NCI-H187 treated with DMSO at 0.1 percent for 48 hours (cell line): ENCODE measurements at places on chromosomes 12 and 14.
A peak's percentile ranks its signal among the peaks of the same experiment; 100 is the strongest.

DNA sequence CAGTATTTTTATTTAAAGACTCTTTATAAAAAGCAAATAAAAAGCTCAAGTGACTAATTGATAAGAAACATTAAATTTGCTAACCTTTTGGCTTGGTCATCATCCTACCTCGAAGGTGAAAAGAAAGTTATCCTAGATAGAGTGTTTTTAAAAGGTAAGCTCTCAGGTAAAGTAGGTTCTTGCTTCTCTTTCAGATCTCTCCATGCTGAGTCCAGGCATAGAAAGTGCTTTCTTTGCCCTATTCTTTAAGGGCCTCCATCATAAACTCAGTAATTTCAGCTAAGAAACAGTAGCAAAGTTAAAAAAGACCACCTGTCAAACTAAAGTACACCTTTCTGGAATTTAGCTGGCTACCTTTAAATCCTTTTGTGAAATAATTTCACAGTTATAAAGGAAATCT is 20.6 kb upstream of the ANHX start:
- no peak for DNase-seq

DNA sequence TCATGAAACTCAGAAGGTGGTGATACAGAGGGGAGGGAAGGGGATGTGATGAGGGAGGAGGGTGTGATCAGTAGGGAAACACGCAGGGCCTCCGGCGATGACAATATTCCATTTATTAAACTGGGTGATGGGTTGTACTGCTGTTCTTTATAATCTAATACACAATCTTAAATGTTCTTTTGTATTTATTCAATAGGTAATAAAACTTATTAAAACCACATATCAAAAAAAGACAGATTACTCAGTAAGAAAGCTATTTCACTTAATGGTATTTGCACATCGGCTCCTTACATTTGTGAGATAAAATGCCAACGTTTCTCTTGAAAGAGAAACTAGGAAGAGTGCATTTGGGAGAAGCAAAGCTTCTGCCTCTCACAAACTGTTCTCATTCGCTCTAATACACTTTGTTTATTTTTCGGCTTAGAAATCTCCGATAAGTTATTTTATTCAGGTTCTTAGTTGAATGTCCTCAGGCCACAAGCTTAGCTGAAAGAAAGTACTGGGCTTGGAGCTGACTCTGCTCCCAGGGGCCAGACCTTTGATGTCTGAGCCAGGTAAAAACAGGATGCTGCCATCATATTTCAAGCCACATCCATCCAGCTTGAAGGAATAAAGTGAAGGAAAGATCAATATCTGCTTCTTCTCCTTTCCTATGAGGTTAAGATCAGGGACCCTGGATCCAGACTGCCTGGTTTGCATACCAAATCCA is 17.5 kb downstream of the STON2 start:
- no peak for DNase-seq

- peak; percentile 71 for DNase-seq
These were observed 1319.1 kb downstream of the TMEM121 start for GRCh38 chr14:106845286-106846087.

DNA sequence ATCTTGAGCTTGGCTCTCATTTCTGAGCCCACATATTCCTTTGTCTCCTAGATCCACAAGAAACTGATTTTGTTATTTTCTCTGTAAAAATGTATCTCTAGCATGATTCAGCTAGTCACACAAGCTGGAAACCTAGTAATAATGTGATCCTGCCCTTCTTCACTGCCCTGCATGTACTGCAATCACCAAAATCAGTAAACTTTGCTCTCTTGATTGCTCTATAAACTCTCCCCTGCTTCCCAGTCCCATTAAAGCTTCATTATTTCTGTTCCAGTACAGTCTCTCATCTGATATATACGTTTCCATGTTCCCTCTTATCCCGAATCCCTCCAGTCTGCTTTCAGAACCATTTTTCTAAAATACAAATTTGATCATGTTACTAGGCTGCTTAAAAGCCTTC is 166.5 kb downstream of the MSRB3 start:
- no peak for DNase-seq

- no peak for DNase-seq
These were observed 7.0 kb downstream of the FOXA1 start for GRCh38 chr14:37587881-37588666.

- no peak for DNase-seq
These were observed 29.4 kb downstream of the PARP2 start for GRCh38 chr14:20372796-20373195.

GRCh38 chr12:25194214-25194613 is 746 bp downstream of the DNAI7 start:
- DNase-seq: no peak

DNA sequence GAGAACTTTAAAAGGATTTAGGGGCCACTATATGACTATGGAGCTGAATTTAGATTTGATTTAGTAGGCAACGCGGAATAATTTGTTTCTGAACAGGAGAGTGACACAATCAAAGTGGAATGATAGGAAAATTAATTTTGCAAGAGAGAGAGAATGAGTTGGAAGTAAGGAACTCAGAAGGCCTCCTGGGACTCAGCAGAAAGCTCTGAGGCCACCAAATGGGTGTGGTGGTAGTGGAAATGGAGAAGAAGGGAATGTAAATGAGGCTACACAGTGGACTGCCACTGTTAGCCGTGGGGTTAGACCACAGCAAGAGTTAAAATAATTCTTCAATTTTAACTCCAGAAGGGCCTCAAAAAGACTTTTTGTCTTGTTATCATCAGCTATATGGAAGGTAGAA is 102.7 kb downstream of the LRRK2 start:
- DNase-seq: no peak

DNA sequence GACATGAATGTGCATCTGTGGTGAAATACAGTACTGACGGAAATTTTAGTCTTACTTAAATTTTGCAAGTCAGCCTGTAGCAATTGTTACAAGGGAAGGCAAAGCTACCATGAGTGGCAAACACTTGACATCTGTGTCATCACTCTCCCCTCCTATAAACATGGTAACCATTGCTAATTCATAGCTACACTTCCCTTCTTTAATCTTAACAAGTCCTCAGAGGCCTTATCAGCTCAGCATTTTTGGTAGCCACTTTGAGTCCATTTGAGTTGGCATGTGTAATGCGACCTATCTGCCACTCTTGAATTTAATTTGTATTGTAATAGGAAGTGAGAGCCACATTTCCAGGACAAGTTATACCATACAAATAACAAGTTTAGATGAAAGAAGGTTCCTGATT is 218.1 kb downstream of the RMST start:
- no peak for DNase-seq

DNA sequence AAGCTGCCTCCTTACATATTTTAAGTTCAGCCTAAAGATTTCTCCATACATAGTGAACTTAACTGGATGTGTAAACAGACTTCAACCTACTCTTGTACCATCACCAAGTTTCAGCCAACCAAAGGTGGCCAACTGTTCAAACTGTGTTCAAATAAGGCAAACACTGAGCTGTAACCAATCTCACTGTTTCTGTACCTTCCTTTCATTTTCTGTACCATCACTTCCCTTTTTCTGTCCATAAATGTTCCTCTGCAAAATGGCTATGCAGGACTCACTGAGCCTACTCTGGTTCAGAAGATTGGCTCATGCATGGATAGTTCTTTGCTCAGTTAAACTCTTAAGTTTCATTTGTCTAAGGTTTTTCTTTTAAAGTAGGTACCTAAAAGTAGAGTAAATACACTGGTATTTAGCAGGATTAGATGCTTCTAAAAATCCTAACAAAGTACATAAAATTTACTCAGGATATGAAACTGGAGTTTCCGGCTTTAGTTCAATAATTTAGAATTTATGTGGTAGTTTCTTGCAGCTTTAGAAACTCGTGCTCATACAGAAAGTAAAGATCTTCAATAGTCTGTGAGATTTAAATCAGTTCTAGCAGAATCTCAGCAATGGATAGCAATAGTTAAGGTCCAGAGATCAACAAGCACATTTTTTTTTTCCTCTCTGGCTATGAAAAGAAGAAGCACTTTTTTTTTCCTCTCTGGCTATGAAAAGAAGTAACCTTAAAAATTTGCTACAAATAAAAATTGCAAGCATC is 282.0 kb upstream of the PPFIA2 start:
- no peak for DNase-seq

DNA sequence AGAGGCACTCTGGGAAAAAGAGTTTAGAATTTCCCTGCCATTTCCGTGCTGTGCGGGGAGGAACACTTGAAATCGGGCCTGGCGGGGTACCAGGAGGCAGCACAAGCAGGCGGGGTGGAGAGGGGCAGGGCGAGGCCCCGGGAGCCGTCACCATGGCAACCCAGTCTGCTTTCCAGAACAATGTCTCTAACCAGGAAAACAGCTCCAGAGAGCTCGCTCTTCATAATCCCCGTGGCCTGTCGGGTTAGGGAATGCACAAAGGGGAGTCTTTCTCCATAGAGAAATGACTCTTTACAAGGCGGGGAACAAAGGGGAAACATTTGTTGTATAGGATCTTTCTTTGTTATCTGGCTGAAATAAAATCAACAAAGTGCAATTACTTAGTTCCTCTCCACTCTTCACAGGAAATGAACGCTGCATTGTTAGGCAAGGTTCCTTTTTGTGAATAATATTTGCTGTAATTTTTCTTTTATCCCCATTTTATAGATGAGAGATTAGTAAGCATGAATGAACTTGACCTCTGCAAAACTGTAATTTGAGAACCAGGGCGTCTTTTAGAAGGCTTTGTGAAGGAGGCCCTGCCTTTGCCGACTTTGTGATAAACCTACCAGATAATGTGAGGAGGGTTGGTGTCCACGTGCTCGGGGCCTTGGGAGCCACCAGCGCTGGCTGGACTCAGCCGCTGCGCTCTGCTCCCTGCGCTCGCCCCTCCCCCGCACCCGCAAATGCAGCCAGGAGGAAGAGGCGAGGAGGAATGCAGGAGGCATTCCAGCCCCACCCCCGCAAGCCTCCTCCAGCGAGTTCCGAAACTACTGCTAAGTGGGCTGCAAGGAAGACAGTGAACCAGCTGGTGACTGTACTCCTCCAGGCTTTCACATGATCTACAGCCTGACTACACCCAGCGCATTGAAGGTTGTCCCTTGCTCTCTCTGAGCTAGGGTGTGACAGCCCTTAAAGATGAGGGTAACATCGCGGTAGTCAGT is 105.2 kb upstream of the ATF7IP start:
- no peak for DNase-seq

DNA sequence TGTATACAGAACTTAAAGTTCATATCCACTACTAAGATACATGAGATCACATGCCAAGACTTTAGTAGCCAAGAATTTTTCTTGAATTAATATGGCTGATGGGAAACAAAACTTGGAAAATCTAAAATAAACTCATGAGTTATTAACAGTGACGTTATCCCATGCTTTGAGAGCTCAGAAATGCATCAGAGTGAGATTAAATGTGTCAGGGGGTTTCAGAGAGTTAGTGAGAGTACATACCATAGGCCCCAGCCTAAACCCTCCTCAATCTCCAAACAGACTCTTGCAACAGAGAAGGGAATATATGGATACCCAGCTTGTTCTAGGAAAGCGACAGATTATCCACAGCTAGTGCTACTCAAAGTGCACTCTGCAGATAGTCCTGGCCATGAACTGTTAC is 19.3 kb downstream of the SLC35F4 start:
- no peak for DNase-seq

- DNase-seq: no peak
These were observed 89.3 kb downstream of the DUSP6 start for GRCh38 chr12:89262855-89263552.

- DNase-seq: no peak
These were observed 1487.0 kb upstream of the FLRT2 start for GRCh38 chr14:84042992-84043391.

GRCh38 chr12:80769553-80770140 is 52.9 kb downstream of the MYF5 start:
- no peak for DNase-seq

- DNase-seq: no peak
These were observed 257.1 kb downstream of the SSPN start for GRCh38 chr12:26452511-26452910.

- no peak for DNase-seq
These were observed 417.7 kb upstream of the ATXN7L3B start for GRCh38 chr12:74119811-74120362.

GRCh38 chr12:105822131-105823105 is 316.3 kb downstream of the NUAK1 start:
- DNase-seq: no peak

DNA sequence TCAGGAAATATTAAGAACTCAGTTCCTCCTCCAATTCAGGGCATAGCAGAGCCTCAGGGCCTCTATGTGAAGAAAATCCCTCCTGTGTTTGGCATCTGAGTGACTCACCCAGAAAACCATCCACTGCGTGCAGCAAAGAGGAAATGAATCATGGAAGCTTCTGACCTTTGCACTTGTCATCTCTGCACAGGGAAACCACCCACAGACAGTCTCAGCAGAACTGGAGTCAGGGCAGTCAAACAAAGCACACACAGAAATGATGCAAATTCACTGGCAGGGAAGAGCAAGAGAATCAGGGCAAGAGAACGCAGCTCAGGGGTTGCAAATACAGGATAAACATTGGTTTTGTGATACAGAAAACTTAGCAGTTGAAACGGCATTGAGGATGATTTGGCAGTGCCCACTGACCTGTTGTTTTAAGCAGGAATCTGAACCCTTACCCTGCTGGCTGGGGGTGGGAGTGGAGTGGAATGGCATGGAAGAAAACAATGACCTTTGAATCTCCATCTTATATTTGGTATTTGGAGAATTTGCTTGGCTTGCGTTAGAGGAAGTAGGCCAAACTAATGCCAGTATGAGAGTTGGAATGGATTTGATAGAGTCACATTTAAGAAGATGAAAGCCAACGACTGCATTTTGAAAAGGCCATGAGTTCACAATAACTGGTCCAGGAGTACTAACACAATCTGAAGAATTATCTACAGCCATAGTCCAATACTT is 53.5 kb downstream of the PHLDA1 start:
- no peak for DNase-seq

- no peak for DNase-seq
These were observed 6.9 kb downstream of the PABPN1 start for GRCh38 chr14:23327947-23328744.

GRCh38 chr12:125687403-125687802 is 622.2 kb downstream of the AACS start:
- no peak for DNase-seq

- DNase-seq: no peak
These were observed 121.0 kb upstream of the VRK1 start for GRCh38 chr14:96676166-96676565.

GRCh38 chr12:23210573-23210972 is 585.6 kb downstream of the ETNK1 start:
- no peak for DNase-seq

GRCh38 chr12:110533607-110534006 is 31.5 kb downstream of the RAD9B start:
- DNase-seq: no peak

- no peak for DNase-seq
These were observed 545 bp downstream of the CPSF2 start for GRCh38 chr14:92122351-92122677.
